ENCODE measurements at places on chromosomes 5 and 9.

DNA sequence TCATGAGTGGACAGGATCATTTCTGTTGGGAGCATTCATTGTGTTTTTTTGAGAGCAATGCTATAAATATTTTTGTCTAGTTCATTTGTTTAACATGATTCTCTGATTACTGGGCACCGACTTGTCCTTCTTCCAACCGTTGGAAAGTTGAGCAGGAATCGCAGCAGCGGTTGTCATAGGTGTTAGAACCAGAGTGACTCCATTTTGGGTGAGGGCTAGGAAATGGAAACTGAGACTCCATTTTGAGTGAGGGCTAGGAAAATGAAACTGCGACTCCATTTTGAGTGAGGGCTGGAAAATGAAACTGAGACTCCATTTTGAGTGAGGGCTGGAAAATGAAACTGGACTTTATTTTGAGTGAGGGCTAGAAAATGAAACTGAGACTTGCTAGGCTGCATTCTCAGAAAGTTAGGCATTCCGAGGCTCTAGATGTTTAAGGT lies 100.6 kb downstream of the ICE1 start:
- DNase-seq: no peak

DNA sequence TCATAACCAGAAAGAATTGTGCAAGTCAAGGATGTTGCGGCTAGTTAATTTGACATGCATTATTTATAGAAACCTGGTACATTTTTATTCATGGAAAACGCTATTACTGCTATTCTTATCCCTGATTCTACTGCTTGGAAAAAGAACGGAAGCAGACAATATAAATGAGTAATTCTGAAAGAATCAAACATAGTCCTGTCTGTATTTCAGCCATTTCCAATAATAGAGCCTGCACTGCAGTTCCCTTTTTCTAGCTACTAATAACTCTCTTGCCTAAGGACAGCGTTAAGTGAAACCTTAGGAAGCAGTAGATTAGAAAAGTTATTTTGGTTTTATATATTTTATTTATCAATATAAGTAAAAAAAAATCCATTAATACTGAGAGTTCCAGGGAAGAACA lies 414.9 kb downstream of the CYLC2 start:
- DNase-seq: no peak

GRCh38 chr5:4245076-4245475 lies 649.4 kb downstream of the IRX1 start:
- no peak for DNase-seq

DNA sequence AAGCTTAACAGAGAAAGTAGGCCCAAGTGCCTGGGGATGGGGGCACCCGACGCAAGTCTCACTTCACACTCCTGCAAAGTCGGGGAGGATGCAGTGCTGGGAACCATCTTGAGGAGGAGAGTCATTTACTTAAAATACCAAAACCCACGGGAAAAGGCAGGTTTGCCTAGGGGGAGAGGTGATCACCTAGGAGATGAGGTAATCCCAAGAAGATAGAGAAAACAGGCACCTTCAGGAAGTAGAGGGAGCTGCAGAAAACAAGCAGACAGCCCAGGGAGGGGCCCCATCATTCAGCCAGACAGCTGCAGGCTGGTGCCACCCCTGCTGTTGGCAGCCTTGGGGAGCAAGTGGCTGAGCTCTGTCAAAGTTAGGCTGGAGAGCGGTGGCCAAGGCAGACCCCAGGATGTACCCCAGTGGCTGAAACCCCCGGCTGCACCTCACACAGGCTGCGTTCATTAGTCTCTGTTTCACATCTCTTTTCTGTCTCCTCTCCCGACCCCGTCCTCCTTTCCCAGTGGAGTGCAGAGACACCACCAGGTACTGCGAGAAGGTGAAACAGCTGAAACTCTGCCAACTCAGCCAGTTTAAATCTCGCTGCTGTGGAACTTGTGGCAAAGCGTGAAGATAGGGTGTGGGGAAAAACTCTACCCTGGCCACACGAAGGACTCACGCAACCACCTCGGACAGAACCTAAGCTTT lies 124.9 kb downstream of the SAXO1 start:
- DNase-seq: no peak

DNA sequence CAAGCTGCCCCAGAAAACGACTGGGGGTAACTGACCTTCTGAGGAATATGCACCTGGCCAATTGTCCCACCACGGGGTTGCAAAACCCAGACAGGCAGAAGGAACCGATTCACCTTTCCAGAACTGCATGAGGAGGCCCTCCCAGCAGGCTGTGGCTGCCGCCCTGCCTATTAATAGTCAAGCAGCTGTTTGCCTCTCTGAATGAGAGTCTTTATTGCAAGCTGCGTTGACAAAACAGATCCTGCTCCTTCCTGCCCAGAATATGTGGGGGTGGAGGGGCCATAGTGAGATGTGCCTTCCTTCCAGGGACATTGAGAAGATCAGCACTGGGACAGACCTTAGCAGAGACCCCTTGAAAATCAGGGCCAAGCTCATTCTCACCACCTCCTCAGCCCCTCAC lies 18.3 kb upstream of the TCOF1 start:
- no peak for DNase-seq

DNA sequence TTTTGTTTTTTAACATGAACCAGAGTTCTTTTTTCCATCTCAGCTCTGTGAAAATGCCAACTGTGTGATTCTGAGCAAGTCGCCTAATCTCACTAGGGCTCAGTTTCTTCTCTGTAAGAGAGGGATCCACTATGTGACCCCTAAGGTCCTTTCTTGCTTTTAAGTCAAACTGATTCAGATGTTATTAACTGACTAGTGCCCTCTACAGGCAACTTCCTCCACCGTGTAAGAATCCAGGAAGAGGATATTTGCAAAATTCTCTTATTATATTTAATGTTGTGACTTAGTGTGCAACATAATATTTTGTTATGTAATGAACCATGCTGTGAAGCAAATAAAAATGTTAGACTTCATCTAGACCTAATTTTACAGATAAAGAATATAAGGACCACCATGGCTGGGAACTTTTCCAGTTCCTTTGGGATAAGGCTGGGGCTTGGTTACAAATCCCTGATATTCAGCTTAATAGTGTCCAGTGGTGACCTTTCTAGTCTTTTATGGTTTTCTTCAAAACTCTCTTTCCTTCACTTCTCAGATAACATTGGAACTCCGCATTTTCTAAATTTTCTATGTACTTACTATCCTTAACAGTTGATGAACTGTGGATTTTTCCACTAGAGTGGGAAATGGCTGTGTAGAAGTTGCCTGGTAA lies 244.7 kb downstream of the PIK3R1 start:
- peak; percentile 29 for DNase-seq

- DNase-seq: no peak
Observed at GRCh38 chr9:127664678-127665507, 41.9 kb upstream of the CFAP157 start.

GRCh38 chr9:134458207-134459108 lies 132.2 kb downstream of the RXRA start:
- DNase-seq: no peak

GRCh38 chr5:58018016-58018415 lies 441.9 kb downstream of the PLK2 start:
- DNase-seq: no peak

DNA sequence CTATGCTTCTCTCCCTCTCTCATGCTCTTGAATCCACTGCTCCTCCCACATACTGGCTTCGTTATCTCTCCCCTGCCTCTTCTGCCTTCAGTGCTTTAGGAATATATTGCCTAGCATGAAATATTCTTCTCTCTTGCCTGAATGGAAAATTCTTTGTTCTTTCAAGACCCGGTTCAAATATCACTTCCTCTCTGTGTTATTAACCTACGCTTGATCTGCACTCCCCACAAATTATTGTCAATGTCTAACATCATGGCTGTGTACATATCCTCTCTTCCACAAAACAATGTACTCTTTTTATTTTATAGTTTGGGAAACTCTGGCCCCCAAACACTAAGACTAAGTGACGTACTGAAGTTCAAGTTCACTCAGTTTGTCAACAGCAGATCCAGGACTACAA lies 211.0 kb downstream of the SEC61B start:
- DNase-seq: no peak

GRCh38 chr9:5582835-5583195 lies 46.1 kb upstream of the RIC1 start:
- DNase-seq: no peak

DNA sequence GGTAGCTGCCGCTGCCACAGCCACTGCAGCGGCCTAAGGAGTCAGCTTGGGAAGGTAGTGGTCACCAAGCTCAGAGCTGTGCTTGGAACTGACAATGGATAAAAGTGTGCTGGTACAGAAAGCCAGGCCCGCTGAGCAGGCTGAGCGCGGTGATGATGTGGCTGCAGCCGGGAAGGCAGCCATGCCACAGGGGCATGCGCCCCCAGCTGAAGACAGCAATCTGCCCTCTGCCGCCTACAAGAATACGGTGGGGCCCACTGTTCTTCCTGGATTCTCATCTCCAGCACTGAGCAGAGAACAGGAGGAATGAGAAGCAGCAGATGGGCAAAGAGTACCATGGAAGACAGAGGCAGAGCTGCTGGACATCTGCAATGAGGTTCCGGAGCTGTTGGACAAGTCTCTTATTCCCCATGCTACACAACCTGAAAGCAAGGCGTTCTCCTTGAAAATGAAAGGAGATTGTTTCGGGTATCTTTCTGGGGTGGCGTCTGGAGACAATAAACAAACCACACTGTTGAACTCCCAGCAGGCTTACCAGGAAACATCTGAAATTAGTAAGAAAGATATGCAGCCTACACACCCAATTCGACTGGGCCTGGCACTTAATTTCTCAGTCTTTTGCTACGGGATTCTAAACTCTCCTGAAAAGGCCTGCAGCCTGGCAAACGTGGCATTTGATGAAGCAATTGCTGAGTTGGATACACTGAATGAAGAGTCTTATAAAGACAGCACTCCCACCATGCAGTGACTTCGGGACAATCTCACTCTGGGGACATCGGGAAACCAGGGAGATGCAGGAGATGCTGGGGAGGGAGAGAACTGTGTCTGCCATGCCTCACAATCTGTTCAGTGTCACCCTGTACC lies 22.8 kb upstream of the ANKRD18A start:
- DNase-seq: no peak

GRCh38 chr5:118775790-118776499 lies 212.4 kb downstream of the DTWD2 start:
- no peak for DNase-seq

- DNase-seq: no peak
Observed at GRCh38 chr5:67300326-67300725, 103.7 kb upstream of the CD180 start.

- DNase-seq: no peak
Observed at GRCh38 chr9:130498298-130498917, 53.6 kb downstream of the ASS1 start.

DNA sequence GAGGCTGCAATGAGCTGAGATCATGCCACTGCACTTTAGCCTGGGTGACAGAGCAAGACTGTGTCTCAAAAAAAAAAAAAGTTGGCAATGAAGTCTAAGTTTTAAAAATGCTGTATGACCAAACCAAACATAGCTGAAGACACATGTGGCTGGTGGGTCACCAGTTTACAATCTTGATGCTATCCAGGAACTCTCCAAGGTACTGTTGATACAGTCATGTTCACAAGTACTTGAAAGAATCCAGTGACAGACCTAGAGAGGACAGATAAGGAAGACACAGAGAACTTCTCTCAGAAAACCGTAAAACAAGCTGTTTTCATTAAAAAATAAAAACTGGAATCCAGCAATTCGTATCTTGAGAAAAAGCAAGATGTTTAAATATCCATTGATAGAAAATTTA lies 95.7 kb downstream of the ACTBL2 start:
- peak; percentile 13 for DNase-seq

- no peak for DNase-seq
Observed at GRCh38 chr5:35921930-35922329, 16.5 kb downstream of the CAPSL start.

DNA sequence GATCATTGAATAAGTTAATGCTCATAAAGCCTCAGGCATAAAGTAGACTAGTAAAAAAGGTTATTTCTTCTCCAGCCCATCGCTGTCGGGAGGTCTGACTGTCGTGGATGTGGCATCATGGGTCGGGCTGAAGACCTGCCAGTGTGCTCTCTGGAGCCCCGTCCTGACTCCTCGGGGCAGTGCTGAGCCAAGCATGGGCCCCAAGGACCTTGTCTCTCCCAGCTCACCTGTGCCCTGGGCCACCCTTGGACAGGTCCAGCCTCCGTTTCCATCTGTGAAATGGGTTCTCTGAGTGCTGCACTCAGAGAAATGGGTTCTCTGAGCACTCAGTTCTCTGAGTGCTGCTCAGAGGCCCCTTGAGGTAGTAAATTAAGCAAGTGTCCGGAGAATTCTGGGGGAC lies 269.0 kb downstream of the GADD45G start:
- DNase-seq: no peak

GRCh38 chr9:121648799-121649198 lies 2.6 kb upstream of the DAB2IP start:
- DNase-seq: no peak

- no peak for DNase-seq
Observed at GRCh38 chr9:123735376-123735775, 194.6 kb downstream of the DENND1A start.

- DNase-seq: no peak
Observed at GRCh38 chr9:6610073-6610472, 35.5 kb downstream of the GLDC start.

DNA sequence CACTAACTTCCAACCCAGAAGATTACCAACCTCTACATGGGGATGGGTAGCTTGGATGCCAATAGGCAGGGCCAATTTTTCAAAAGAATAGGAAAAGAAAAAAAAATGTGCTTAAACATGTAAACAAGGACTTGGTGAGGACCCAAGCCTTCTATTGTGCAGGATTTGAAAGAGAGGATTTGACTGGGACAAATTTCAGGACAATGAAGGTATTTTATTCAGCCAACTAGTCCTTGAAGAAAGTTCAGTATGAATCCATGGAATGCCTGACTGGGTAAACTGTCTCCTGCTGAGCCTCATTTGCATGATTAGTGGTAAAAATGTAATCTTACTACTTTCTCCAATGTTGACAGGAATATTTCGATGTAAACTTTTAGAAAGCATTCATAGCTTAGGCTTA lies 192.5 kb upstream of the RORB start:
- DNase-seq: no peak

GRCh38 chr9:84224246-84224645 lies 116.3 kb downstream of the SLC28A3 start:
- DNase-seq: no peak

- DNase-seq: no peak
Observed at GRCh38 chr5:130068101-130068500, 163.8 kb downstream of the CHSY3 start.

DNA sequence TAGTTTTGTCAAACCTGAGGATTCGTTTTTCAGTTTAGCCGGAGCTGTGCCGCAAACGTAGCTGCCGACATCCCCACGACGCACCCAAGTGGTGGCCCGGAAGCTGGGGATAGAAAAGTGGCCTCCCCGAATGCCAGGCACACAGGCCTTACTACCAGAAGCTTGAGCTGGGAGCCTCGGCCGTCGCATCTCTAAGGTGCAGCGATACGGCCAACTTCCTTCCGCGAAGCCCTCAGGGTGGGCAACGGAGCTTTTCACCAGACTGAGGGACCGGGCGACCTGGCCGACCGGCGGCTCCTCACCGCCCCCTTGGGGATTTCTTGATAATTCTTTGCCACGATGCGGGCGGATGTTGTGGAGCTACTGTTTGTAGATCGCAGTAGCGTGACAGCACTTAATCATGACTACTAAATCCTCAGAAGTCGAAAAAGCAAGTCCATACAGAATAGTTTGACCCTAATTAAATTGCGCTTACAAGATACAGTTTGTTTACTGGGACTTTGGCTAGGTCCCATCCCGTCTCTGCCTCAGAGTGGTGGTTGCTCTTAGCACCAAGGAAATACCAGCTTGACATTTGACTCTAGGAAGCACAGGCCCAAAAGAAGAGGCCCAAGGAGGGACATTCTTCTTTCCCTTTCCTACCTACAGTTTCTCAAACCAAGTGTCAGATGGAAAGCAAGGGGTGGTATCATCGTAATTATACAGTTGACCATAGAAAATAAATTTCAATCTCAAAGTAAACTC lies 613 bp upstream of the TMEM267 start:
- DNase-seq: peak; percentile 91

- DNase-seq: no peak
Observed at GRCh38 chr5:163995206-163995605, 489.8 kb downstream of the MAT2B start.

Measured in HTR-8/SVneo (cell line).